ENCODE measurements at places on chromosomes 2 and 18.

- DNase-seq: no peak
These were observed 65.1 kb downstream of the TIMM21 start for GRCh38 chr18:74213429-74213828.

DNA sequence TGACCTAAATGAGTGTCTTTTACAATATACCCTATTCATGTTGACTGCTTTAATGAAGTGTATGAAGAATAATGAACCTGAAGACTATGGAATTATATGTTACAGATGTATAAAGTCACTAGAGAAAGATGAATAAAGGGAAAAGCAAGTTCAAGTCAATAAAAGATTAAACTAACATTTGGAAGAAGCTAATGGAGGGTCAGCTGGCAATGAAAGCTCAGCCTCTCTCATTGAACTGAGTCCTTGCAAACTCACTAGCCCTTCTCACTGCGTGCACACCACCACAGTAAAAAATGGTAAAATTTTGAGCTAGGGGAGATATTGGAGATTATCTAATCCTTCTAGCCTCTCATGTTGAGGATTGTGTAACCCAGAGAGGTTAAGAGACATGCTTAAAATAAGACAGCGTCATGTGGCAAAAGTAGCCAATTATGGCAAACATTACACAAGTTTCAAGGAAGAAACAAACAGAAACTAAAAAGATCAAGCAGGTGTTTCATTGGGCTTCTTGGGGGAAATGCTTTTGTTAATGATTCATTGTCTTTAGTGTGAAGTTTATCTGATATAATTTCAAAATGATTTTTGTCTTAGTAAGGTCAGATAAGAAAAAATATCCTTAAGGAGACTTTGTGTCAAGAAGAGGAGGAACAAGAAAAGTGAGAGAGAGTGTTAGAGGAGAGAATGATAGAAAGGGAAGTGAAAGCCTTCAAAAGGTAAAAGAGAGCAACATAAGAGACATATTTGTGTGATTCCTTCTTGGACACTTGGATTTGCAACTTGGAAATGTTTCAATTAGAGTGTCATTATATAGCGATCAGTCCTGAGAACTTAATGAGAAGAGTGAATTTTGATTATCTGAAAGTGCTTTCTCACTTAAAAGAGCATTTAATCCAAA is 893.7 kb upstream of the FAM98A start:
- no peak for DNase-seq

DNA sequence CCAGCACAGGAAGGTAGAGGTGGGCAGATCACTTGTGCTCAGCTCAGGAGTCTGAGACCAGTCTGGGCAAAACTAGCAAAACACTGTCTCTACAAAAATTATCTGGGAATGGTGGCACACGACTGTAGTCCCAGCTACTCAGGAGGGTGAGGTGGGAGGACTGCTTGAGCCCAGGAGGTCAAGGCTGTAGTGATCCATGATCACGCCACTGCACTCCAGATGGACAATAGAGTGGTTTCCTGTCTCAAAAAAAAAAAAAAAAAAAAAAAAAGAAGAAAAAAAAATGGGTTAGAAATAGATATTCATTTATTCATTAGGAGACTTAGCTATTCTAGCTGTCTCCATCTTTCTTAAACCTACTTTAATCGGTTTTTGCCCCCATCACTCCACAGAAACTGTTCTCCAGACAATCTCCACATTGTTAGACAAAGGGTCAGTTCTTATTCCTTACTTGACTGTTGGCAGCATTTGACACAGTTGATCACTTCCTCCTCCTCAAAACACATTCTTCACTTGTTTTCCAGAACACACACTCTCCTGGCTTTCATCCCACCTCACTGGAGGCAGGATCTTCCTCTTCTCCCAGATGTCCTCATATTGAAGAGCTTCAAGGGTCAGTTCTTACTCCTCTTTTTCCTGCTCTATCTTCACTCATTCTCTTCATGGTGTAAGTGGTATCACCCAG is 103.1 kb downstream of the DTNB start:
- DNase-seq: no peak

DNA sequence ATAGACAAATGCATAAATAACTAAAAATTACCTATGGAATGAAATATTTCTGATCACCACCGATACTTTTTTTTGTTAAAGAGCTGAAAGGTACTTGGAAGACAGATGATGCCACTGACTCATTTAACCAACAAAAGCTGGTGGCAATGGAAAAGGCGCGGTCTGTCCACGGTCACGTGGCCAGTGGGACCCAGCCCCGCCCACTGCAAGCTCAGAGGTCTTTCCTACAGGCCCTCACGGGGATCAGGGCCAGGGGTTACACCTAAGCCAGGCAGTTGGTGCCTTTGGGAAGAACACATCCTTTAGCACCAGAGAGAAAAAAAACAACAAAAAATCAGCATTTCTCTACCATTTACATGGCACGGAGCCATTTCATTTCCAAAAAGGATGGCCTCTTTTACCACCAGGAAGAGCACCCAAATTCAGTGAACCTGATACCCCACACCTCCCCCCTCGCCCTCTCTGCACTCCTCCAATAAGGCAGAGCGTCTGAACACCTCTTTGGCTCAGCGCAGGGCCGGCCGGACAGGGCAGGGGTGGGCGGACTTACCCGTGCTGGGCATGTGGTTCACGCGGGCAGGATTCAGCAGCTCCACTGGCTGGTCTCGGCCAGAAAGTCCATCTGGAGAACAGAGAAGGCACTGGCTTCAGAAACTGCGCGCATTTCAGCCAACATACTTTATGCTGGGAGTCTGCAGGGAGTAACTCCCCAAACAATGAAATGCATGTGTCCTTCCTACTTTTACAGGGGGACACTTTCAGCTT is 164.6 kb downstream of the HDAC4 start:
- no peak for DNase-seq

GRCh38 chr18:58348951-58349350 is 279.9 kb downstream of the ALPK2 start:
- no peak for DNase-seq

DNA sequence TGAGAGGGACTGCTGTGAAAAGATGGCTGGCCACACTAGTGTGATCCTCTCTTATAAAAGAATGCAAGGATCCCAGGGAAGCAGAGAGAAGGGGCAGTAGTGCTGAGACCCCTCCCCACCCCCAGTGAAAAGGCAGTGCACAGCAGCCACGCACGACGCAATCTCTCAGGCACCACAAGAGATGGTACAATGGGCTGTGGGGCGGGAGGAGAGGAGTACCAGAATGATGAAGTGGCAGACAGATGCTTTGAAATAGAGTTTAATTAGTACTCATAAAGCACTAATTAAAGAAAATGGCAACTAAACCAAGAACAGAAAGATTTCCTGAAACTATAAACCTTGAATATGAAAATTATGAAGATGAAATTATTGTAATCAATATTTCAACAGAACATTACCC is 29.0 kb downstream of the B4GALT6 start:
- no peak for DNase-seq

- no peak for DNase-seq
These were observed 61.8 kb upstream of the EFEMP1 start for GRCh38 chr2:55985406-55985805.

DNA sequence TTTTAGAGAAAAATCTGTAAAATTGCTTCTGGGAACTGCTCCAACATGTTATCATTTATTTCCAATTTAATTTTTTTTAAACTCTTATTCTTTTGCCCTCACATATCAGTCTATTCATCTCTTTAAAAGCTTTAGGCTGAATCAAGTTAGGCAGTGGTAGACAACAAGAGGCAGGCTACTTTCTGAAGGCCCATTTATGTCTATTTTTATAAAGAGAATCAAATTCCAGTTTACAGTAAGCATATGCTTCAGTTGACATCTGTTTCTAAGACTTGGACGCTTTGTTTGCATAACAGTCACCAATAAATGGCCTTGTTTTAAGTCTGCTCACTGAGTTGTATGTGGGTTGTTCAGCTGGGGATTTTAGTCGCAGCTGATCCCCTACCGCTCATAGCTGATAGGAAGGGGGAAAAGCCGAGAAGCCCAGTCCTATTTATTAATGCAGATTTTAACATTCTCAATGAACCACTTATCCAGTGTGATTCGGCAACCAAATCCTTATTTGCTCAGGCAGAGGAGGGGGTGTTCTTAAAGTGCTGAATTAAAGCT is 260.4 kb upstream of the SIX3 start:
- no peak for DNase-seq

DNA sequence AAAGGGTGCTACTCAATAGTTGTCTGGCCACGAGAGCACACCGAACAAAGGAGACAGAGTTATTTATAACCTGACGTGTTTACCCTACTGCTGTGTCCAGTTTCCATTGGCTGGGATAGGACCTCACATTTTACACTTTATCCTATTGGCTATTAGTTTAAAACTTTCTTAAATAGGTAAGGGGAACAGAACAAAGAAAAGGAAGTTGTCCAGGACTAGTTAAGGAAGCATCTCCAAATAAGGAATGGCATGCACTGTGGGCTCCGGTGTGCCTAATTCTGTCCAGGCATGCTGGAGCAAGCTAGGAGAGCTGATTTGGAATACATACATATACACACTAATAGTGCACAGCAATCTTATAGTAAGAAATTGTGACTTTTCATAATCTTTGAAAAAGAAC is 72.2 kb downstream of the CAB39 start:
- no peak for DNase-seq

- DNase-seq: no peak
These were observed 86.9 kb downstream of the LRRC30 start for GRCh38 chr18:7317804-7318231.

- DNase-seq: no peak
These were observed 20.0 kb downstream of the AQP12B start for GRCh38 chr2:240662681-240663080.

- DNase-seq: no peak
These were observed 764.8 kb downstream of the RNF144A start for GRCh38 chr2:7681881-7682461.

- DNase-seq: peak; percentile 30
These were observed 874 bp downstream of the NDUFAF7 start for GRCh38 chr2:37232131-37232933.

GRCh38 chr2:221088506-221088905 is 483.6 kb downstream of the EPHA4 start:
- no peak for DNase-seq

GRCh38 chr2:6975988-6976387 is 58.8 kb downstream of the RNF144A start:
- no peak for DNase-seq

GRCh38 chr18:32138332-32138982 is 46.8 kb downstream of the RNF138 start:
- DNase-seq: no peak

- DNase-seq: no peak
These were observed 472.6 kb upstream of the KLHL29 start for GRCh38 chr2:22912398-22912797.

- no peak for DNase-seq
These were observed 414.9 kb downstream of the PLCL1 start for GRCh38 chr2:198219292-198219691.

GRCh38 chr18:77571743-77572142 is 322.1 kb downstream of the GALR1 start:
- no peak for DNase-seq

- DNase-seq: no peak
These were observed 217.6 kb downstream of the ATAD2B start for GRCh38 chr2:23709311-23709710.

GRCh38 chr18:41022484-41022883 is 932.5 kb upstream of the PIK3C3 start:
- DNase-seq: no peak

DNA sequence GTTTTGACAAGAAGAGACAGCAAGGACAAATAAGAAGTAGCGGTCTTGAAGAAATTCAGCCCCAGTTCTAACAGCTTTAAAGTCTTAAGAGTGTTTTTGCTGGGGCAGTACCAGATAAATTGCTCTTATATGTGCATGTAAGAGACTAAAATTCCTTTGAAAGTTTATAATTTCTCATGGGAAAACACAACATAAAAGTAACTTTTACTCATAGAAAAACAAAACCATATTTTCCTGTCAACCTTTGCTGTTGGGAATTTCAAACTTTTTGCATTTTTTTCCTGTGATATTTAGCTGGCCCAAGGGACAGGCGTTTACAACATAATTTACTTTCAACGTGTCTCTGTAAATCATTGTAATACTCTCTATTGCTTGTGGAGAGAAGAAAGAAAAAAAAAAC is 767.8 kb upstream of the ZEB2 start:
- DNase-seq: no peak

DNA sequence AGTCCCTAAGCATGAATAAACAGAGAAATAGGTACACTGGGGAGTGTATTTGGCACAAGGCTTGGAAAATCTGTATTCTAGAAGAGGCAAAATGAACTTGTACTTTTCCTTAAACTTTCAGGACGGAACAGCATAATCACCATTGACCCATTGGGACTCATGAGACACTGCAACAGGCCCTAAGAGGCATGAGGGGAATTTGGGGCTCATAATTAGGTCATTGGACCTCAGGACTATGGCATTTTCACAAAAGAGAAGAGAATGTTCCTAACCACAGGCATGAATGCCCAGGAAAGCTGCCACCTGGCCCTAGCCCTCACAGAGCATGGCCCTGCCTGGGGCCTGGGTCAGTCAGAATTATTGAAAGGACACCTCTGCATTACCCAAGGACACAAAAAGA is 67.9 kb upstream of the PIK3C3 start:
- no peak for DNase-seq

GRCh38 chr2:17036361-17036760 is 370.7 kb upstream of the CYRIA start:
- no peak for DNase-seq

- DNase-seq: no peak
These were observed 102.5 kb downstream of the CRIM1 start for GRCh38 chr2:36458106-36458505.

DNA sequence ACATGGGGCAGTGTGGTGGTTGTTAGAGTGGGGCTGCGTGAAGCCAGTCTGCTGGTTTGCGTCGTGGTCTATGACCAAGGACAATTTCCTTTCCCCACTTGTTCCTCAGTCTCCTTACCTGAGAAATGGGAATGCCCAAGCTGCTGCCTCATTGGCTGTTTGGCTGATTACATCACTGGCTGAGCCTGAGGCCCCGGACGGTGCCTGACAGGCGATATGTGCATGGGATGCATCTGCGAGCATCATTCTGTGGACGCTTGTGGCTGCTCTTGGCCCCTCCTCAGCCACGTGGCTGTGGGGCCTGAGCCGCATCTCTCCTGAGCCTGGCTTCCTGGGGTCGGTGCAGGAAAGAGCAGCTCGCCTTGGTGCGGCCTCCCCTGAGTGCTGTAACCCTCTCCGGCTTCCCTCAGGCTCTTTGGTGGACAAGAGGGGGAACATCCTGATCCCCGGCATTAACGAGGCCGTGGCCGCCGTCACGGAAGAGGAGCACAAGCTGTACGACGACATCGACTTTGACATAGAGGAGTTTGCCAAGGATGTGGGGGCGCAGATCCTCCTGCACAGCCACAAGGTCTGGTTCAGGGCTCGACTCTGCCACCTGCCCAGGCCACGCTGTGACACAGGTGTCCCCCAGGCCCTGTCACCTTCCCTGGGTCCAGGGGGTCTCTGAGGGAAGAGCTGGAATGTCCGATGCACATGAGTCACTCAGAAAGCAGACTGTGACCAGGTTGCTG is 17.2 kb downstream of the CNDP2 start:
- DNase-seq: no peak

GRCh38 chr2:128271911-128272600 is 46.6 kb downstream of the HS6ST1 start:
- no peak for DNase-seq

DNA sequence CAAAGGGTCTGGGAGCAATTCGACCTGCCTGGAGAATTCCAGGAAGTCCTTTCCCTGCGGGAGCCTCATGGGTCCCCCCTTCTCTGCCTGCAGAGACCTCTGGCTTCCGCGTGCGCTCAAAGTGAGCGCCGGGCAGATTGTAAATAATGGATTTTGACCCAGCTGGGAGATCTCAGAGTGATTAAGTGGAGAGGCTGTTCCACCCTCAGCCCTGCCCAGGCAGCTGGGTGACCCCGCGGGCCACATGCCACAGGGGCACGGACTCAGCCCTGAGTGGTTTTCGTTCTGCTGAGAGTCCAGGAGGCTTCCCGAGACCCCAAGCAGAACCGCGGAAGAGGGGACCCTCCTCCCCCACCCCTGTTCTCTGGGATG is 1.2 kb downstream of the KCNG2 start:
- no peak for DNase-seq

Measured in stimulated activated CD4-positive, alpha-beta T cell treated with anti-CD3 and anti-CD28 coated beads, Interleukin-2, amount 100 ng/mL, for 24 hours (primary cell).